HS-27A (cell line): ENCODE measurements at places on chromosomes 1 and 21.

- no peak for DNase-seq
These were observed 17.8 kb downstream of the IFFO2 start for GRCh38 chr1:18938707-18939070.

- no peak for DNase-seq
These were observed 108.5 kb upstream of the KIF26B start for GRCh38 chr1:245046315-245046714.

DNA sequence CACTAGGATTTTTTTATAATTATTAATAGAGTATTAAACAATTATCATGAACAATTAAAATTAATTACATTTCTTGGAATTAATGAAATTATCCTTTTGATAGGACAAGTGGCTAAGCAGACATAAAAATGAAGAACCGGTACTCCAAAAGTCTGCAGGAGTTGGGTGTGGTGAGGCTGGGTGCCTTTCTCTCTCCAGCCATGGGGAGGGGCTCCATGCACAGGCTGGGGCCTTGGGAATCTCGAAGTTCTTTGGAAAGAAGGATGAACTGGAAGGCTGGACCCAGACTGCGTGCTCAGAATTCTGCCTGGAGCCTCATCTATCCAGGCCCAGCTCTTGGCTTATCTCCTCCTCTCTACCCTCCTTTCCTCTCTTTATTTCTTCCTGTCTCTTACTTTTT lies 94.1 kb downstream of the ACTL8 start:
- DNase-seq: no peak

DNA sequence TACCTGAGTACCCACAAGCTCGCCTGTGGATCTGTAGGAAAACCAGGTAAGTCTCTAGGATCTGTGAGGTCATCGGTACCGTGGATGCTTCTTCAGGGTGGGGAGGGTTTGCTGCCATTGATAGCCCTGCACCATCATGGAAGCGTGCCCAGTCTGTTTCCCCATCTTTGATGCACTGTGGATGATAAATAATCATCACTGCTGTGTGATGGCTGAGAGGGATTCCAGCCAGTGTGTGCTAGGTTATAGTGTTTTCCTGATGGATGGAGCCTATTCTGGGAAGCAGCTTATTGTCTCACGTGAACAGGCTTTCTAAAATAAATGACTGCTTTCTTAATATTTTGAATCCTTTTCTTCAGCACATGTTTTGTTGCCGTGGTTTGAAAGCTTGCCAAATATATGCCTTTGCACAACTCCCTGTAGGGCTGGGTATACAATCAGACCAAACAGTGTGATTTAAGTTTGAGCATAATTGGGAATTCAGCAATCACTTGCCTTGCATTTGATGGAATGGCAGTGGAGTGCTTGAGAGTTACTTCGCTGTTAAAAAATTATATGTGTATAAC lies 113.8 kb downstream of the CAMTA1 start:
- no peak for DNase-seq

DNA sequence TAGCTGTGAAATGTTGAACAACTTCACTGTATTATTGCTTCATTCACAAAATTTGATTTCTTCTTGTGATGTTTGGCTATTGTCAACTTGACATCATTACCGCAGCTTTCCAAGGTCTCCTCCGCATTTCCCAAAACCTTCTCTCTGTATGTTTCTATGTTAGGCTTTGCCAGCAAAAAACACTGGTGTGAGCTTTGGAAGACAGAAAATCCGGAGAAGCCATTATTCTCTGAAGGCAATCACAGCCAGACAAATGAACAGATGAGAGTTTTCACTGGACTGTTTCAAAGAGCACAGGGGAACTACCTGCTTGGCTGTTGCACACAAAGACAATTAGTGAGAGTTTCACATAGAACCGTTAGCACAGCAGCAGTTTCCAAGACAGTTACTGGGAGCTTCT lies 609.6 kb downstream of the BRINP3 start:
- no peak for DNase-seq

- no peak for DNase-seq
These were observed 25.3 kb upstream of the RRP15 start for GRCh38 chr1:218259800-218260199.

GRCh38 chr21:38119793-38120192 lies 137.0 kb upstream of the KCNJ15 start:
- DNase-seq: no peak

DNA sequence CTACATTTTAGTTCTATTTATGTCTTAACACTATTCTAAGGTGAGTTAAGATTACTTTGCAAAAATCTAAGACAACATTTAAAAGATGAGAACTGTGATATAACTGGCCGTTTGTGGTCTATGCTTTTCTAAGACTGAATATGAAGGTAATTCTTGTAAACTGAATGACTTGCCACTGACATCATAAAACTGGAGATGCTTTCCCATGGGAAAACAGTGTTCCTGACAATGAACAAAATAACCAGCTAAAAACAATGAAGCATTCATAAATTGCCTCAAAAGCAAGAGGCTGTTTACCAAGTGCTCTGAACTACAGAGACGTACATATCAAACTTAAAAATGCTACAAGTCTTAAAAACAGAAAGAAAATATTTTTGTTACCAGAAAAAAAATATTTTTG lies 54.7 kb downstream of the APP start:
- no peak for DNase-seq

GRCh38 chr21:43866659-43867331 lies 1.8 kb downstream of the AGPAT3 start:
- no peak for DNase-seq

GRCh38 chr1:3490046-3490745 lies 35.7 kb downstream of the ARHGEF16 start:
- no peak for DNase-seq

GRCh38 chr1:56811331-56811730 lies 7.9 kb downstream of the FYB2 start:
- DNase-seq: no peak

GRCh38 chr1:30748098-30748698 lies 9.4 kb downstream of the LAPTM5 start:
- DNase-seq: no peak

DNA sequence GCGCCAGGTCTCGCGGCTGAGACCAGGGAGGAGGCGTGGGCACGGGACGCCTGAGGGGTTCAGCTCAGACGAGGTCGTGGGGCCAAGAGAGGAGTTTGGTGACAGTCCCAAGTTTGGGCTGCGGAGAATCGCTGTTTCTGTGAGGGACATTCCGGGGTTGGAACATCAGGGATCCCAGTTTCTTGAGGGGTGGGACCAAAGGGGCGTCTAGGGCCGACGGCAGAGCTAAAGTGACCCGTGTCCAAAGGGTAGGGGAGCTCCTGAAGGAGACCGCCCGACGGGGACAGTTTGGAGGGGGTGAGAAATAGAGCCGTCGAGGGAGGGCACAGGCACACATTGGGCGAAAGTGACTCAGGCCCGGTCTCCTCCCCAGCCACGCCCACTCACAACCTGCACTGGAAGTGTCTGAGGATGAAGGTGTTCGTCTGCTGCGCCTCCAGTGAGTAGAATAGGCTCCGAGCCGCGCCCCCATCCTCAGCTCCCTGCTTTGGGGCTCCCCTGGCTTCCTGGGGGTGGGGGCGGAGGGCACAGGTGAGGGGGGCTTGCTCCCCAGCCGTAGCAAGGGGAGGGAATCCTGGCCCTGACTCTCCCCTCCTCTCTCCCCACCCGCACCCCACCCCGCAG lies 7.0 kb downstream of the EFNA3 start:
- DNase-seq: no peak

GRCh38 chr1:218374401-218375353 lies 29.5 kb downstream of the TGFB2 start:
- DNase-seq: no peak

- peak; percentile 35 for DNase-seq
These were observed at the start of gene NENF for GRCh38 chr1:212432661-212433576. TSS of gene NENF (plus strand) at chr1:212432920. CDS start at chr1:212432944, 24 bp downstream.

DNA sequence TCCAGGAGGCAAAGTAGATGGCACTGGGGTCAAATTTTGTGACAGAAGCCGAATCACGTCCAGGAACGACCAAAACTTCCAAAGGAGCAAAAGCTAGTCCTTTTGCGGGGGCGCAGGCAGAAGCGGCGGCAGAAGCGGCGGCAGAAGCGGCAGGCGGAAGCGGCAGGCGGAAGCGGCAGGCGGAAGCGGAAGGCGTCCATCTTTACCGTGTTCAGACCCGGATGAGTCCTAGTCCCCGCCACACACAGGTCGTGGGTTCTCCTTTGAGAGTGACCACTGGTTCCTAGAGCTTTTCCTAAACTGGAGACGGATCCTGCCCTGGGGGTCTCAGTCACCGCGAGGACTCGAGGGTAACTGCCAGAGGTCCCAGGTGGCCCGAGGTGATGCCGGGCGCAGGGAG lies 53.6 kb downstream of the POFUT2 start:
- DNase-seq: no peak

GRCh38 chr21:46223217-46223616 lies 5.4 kb downstream of the LSS start:
- no peak for DNase-seq
